Right kidney (tissue), 9 donors: ENCODE measurements at places on chromosomes 16 and 17.

GRCh38 chr16:21159281-21159951, 942 bp downstream of the LDAF1 start:
- DNase-seq, result peak; percentile 66

DNA sequence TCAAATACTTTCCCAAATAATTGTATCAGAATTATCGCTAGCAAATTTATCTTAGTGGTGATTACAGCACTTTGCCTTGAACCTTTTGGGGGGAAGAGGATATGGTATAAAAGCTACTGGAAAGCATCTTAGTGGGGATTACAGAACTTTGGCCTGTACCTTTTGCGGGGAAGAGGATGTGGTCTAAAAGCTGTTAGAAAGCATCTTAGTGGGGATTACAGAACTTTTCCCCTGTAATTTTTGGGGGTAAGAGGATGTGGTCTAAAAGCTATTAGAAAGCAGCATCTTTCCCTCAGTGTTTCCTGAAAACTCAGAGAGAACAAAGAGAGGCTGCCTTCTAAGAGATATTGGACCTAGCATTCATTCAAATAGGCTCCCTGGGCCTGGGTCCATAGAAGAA, 4.1 kb downstream of the SLFN12 start:
- no peak for DNase-seq

GRCh38 chr17:49745175-49746139, 18.5 kb downstream of the FAM117A start:
- DNase-seq, result no peak

- peak; percentile 53 for DNase-seq
These were observed 3.2 kb upstream of the METRN start for GRCh38 chr16:711548-712320.

DNA sequence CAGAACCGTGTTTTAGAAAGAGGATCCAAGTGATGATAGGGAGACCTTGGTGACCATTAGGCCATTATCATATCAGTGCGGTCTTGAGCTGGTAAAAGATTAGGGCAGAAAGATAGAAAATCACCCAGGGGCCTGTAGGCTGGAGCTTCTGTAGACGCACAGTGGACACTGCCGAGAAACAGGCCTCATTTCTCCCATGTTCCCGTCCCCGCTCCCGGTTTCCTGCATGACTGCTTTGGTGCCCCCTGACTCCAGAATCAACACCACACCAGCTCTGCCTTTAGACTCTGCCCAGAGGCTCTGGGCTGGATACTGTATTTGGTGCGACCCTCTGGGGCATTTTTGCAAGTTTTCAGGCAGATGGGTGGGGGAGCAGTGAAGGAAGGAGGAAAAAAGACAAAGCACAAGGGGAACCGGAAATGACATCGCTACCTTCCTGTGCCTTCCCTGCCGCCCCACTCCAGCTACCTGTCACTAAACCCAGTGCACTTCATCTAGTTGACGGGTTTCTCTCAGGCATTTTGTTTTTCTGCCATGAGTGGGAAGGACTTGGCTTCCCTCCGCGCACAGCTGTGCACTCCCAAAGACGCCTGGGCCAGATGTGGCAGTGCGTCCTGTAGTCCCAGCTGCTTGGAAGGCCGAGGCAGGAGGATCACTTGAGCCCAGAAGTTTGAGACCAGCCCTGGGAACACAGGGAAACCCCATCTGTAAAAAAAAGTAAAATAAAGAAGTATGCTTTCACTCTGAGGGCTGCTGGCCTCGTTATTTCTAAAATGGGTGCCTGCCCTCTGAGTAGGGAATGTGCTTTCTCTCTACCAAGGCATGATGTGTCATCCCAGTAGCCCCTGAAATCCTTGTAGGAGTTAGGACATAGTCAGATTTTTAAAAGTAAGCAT, 214.1 kb downstream of the RPTOR start:
- no peak for DNase-seq

GRCh38 chr17:45406107-45406506, 26.6 kb downstream of the ARHGAP27 start:
- DNase-seq, result no peak

GRCh38 chr16:12110361-12111107, 134.0 kb downstream of the SNX29 start:
- DNase-seq, result no peak

- DNase-seq, result no peak
These were observed 60.5 kb downstream of the TMEM132E start for GRCh38 chr17:34639706-34640425.

GRCh38 chr17:2028737-2029136, 1.2 kb upstream of the DPH1 start:
- no peak for DNase-seq

- no peak for DNase-seq
These were observed 4.9 kb upstream of the STAT5A start for GRCh38 chr17:42283241-42284023.

- DNase-seq, result no peak
These were observed 28.0 kb downstream of the ZNF423 start for GRCh38 chr16:49827805-49828438.

DNA sequence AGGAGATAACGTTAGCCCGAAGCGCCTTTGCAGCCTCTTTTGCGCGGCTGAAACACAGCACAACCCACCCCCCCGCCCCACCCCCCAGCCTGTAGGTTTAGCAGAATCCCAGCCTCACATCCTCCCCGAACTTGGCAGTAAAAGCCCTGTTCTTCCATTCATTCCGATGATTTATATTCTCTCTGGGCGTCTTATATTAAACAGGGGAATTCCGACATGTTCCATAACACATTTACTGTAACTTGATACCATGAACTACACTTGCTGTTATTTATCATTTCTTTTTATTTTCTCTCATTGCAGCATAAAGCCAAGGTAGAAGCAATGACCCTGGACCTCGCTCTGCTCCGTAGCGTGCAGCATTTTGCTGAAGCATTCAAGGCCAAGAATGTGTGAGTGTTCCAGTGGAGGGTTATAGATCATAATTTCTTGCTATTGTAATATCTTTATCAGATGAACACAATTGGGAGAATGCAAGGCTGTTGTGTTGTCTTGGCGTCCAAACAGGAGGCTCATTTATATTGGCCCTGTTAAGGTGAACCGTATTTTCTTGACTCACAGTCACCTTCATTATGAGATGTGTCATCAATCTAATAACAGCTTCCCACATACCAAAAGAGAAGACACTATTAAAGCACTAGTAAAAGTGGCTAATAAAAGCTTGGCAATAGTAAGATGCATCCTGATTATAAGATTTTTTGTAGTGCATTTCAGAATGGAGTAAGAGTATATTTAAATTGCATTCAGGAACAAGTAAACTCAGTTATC, 287.3 kb downstream of the WWOX start:
- DNase-seq, result no peak

DNA sequence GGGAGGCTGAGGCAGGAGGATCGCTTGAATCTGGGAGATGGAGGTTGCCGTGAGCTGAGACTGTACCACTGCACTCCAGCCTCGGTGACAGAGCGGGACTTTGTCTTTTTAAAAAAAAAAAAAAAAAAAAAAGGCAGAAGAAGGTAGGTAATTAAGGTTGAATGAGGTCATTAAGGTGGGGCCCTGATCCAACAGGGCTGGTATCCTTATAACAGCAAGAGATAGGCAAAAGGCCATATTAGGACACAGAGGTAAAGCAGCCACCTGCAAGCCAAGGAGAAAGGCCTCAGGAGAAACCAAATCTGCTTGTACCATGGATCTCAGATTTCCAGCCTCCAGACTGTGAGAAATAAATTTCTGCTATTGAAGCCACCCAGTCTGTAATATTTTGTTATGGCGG, 60.3 kb downstream of the SPAG9 start:
- no peak for DNase-seq

GRCh38 chr17:11979795-11980194, 17.5 kb downstream of the ZNF18 start:
- no peak for DNase-seq

- no peak for DNase-seq
These were observed 78.0 kb upstream of the ZNF750 start for GRCh38 chr17:82917699-82918345.

DNA sequence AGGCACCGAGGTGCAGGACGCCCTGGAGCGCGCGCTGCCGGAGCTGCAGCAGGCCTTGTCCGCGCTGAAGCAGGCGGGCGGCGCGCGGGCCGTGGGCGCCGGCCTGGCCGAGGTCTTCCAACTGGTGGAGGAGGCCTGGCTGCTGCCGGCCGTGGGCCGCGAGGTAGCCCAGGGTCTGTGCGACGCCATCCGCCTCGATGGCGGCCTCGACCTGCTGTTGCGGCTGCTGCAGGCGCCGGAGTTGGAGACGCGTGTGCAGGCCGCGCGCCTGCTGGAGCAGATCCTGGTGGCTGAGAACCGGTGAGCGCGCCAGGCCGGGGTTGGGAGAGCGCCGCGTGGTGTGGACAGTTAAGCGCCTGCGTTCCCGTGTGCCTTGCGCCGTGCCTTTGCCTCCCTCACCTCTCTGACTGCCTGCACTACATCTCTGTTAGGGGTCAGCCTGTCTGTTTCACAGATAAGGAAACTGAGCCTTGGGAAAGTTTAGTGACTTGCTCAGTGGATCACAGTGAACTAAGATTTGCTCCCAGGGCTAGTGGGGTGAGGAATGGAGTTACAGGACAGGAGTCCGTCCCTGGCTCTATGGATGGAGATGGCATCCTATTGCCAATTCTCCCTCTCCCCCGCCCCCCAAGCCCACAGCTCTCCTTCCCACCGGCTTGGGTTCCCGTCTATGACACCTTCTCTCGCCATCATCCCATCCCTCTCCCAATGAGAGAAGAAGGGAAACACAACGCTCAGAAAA, 880 bp downstream of the SARM1 start:
- peak; percentile 77 for DNase-seq

DNA sequence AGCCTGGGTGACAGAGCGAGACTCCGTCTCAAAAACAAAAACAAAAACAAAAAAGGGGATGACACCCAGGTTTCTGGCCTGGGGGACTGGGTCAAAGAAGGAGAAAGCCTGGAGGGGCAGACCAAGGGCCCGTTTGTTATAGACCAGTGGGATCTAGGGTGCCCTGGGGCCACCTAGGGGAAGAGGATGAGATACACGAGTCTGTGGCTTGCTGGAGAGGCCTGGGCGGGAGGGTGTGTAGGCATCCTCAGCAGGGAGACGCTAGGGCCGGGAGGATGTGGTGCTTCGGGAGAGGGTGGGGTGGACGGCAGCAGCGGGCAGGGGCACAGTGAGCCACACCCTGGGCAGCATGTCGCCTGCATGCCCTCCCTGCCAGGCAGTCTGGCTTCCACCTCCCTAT, 17.1 kb upstream of the CRK start:
- no peak for DNase-seq

DNA sequence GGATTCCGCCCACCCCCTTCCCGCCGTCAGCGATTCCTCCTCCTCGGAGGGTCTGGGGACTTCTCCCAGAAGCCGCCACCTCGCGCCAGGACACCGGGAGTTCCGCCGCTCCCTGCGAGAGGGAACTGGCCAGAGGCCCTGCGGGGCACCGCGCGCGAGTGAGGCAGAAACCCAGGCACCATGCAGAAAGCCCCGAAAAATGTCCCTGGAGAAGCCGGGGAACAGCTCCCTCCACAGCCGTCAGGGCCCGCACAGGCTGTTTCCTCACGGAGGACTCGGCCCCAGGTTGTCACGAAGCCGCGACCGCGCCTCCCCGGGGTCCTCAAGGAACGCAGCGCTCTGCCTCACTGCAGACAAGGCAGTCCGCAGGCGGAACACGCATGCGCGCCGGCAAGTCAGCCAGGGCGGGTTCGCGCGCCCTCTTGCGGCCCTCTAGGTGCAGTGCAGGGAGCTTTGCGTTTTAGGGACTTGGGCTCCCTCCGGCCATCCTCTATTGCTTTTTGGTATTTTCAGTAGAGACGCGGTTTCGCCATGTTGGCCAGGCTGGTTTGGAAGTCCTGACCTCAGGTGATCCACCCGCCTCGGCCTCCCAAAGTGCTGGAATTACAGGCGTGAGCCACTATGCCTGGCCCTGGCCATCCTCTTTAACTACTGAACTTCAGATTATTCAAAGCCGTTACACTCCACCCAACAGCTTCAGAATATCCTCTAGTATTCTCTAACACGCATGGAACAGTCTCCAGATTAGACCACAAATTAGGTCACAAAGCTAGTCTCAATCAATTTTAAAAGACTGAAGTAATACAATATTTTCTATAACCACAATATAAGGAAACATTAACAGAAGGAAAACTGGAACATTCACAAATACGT, 20.3 kb upstream of the ZNF287 start:
- DNase-seq, result peak; percentile 96

DNA sequence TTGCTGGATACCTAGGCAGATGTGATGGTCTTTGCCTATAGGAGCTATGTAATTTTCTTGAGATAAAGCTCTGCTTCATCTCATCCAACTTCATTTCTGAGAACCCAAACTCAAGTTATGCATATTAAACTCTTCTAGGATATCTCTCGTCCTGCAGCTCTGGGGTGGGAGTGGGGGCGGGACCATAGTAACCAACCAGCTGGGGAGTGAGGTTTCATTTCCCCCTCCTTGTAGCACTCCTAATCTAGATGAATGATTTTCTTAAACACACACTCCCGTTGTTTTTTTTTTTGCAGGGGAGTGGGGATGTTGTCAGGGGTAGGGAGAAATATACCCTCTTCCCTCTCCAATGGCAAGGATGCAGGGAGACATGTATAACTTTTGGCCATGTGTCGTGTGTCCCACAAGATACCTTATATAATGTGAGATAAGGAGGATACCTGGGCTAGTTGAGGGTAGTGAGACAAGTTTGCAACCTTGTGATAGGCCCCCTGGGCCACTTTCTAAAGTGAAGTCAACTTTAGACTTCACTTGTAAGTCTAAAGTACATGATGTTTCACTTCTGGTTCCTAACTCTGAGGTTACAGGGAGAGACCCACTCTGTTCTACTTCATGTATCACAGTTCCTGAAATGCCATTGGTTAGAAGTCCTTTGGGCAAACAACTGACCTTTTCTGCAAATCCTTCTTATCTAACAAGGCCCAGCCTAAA, 10.5 kb upstream of the HEATR6 start:
- no peak for DNase-seq

GRCh38 chr17:81838753-81839255, 4.0 kb upstream of the PPP1R27 start:
- no peak for DNase-seq

- DNase-seq, result no peak
These were observed 61.7 kb downstream of the C17orf67 start for GRCh38 chr17:56771975-56772374.

DNA sequence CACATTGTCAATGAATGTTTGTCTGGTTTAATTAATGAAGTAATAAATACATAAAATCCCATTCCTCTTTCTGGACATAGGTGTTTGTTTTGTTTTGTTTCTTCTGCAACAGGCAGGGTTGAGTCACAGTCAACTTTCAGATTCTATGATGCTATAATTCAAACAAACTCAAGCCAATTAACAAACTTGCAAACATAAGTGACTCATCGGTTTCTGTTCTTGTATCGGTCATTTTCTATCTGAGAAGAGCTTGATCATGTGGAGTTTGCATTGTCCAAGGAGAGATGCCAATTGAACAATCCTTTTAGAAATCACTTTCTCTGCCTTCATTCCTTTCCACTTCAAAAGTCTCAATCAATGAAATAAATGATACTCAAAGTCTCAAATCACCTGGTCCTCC, 294.2 kb upstream of the C16orf82 start:
- DNase-seq, result no peak

- DNase-seq, result no peak
These were observed 3.0 kb downstream of the PAQR4 start for GRCh38 chr16:2971985-2972784.

- DNase-seq, result no peak
These were observed 24.6 kb downstream of the CNGB1 start for GRCh38 chr16:57946181-57946801.

- no peak for DNase-seq
These were observed 933.6 kb upstream of the CDH8 start for GRCh38 chr16:62969711-62970318.

GRCh38 chr17:35796942-35797341, 1.5 kb upstream of the MMP28 start:
- DNase-seq, result no peak
